ENCODE measurements at places on chromosomes 5 and 9. TPM values are rescaled to one million over a fixed set of nuclear protein-coding genes. Genes with fewer than 3 reads are reported as not detected.

The DNAH5 gene
- not detected for polyA plus RNA-seq

The FGD3 gene
- polyA plus RNA-seq, result 130 TPM

The ZNF879 gene
- polyA plus RNA-seq, result 2.4 TPM

The MORN5 gene
- polyA plus RNA-seq, result not detected

The LRRC14B gene
- 0.06 TPM for polyA plus RNA-seq

The CDKN2A gene
- polyA plus RNA-seq, result 6.4 TPM

The CDX1 gene
- polyA plus RNA-seq, result not detected

The MYOZ3 gene
- polyA plus RNA-seq, result 0.04 TPM

The SPINK6 gene
- polyA plus RNA-seq, result not detected

The SLCO6A1 gene
- polyA plus RNA-seq, result not detected

The NMUR2 gene
- not detected for polyA plus RNA-seq

The PDGFRB gene
- 0.42 TPM for polyA plus RNA-seq

The IRX4 gene
- not detected for polyA plus RNA-seq

The FOXD4 gene
- 0.07 TPM for polyA plus RNA-seq

The CER1 gene
- not detected for polyA plus RNA-seq

The LCN12 gene
- polyA plus RNA-seq, result 1.5 TPM

The CTXN3 gene
- polyA plus RNA-seq, result not detected

The ANKRD18B gene
- not detected for polyA plus RNA-seq

The GRIN1 gene
- not detected for polyA plus RNA-seq

The IDNK gene
- polyA plus RNA-seq, result 11.4 TPM

The ANKDD1B gene
- polyA plus RNA-seq, result 0.06 TPM

The LHX6 gene
- polyA plus RNA-seq, result 0.04 TPM

The CCDC152 gene
- polyA plus RNA-seq, result 0.92 TPM

The PFDN1 gene
- polyA plus RNA-seq, result 31.2 TPM

The GABRB2 gene
- polyA plus RNA-seq, result 0.16 TPM

The IGFBPL1 gene
- polyA plus RNA-seq, result not detected

The CCL21 gene
- not detected for polyA plus RNA-seq

The N4BP3 gene
- 18.3 TPM for polyA plus RNA-seq

The CTNNAL1 gene
- polyA plus RNA-seq, result 0.35 TPM

The CLTA gene
- 31.4 TPM for polyA plus RNA-seq

Data from B cell (primary cell).